Fibroblast of pulmonary artery (primary cell): ENCODE measurements at places on chromosomes 1 and 21.

DNA sequence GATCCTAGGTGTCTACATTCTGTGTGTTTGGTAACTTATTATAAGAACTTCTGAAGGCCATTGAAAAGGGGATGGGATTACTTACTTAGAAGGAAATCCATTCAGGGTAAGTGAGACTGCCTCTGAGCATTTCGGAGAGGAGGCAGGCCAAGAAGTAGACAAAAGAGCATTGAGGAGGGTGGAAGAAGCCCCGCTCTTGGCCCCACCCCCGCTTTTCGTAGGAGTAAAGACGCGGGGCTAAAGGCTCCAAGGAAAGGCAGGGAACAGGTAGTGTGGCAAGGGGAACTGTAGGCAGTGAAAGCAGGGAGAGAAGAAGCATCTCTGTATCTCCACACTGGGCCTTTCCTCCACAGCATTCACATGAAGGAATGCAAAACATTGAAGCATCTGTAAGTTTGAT is 51.8 kb upstream of the GRIK1 start:
- no peak for DNase-seq

DNA sequence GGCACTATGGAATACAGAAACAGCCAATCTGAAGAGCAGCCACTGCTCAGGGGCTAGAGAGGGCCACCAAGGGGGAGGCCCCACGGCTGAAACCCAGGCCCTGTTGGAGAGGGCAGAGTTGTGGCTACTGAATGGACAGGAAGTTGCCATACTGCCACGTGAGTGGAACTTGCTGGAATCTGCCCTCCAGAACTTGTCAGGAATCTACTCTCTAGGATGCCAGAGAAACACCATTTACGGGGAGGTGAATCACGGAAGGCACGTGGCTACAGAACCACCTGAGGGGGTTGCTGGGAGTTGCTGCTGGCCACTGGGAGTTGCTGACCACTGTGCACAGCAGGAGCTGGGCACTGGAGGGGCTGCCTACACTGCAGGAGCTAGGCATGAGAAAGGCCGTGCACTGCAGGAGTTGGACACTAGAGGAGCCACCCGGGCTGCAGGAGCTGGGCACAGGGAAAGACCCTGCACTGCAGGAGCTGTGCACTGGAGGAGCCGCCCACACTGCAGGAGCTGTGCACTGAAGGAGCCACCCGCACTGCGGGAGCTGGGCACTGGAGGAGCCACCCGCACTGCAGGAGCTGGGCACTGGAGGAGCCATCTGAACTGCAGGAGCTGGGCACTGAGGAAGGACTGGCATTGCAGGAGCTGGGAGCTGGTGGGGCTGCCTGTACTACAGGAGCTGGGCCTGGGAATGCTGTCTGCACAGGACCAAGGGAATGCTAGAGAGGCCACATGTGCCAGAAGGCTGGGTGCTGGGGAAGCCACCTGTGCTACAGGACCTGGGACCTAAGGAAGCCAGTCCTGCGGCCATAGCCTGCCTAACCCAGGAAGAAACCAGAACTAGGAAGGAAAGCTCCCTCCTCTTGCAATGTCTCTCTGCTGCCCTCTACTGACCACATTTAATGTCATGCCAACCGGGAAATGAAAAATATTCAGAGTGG is 343.4 kb downstream of the MATN1 start:
- DNase-seq: peak; percentile 76

- no peak for DNase-seq
Measured at GRCh38 chr1:195328681-195329080, 1279.6 kb downstream of the KCNT2 start.

DNA sequence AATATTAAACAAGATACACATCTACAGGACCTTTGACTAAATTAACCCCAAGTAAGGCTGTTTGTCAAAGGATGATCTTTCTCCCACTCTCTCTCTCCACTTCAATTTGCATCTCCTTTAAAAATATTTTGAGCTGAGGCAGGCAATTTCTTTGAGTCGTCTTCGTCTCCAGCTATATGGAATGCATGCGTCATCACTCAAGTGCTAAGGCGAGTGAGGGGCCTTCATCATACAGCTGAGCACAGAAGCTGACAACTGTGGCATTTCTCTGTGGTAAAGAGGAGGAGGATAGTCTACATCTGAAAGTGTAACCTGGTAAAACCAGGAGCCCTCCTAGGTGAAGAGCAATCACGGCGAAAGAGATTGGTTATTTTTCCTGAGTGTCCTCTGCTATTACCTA is 7.6 kb downstream of the EPHX4 start:
- DNase-seq: peak; percentile 16

GRCh38 chr1:111463029-111463683 is 10.6 kb upstream of the C1orf162 start:
- DNase-seq: peak; percentile 38

DNA sequence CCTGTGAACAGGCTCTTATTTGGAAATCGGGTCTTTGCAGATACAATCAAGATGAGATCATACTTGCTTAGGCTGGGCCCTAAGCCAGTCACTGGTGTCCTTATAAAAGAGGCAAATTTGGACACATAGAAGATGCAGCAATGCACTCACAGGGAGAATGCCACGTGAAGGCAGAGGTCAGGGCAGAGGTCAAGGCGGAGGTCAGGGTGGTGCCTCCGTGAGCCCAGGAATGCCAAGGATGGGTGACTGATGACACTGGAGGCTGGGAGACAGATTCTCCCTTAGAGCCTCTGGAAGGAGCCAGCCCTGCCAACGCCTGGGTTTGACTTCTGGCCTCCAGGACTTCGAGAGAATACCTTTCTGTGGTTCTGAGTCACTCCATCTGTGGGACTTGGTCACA is 22.8 kb upstream of the C1orf174 start:
- DNase-seq: no peak

DNA sequence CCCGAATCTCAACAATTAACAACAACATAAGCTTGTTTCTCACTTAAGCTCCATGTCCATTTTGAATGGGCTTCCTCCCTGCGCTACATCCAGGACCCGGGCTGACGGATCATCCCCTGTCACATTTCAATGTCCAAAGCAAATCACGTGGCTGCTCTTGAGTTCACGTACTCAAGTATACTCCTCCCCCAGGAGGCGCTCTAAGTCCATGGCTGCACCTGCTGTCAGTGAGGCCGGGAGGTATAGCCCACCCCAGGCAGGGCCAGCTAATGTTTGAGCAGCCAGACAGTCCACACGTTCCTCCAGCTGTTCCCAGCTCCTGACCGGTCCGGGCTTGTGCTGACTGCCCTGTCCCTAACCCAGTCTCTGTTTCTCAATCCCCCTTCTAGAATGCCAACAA is 220.8 kb downstream of the SLC35F3 start:
- no peak for DNase-seq

GRCh38 chr1:87450136-87450535 is 121.5 kb downstream of the LMO4 start:
- DNase-seq: no peak

- DNase-seq: no peak
Measured at GRCh38 chr1:104746994-104747393, 997.3 kb downstream of the AMY1C start.

DNA sequence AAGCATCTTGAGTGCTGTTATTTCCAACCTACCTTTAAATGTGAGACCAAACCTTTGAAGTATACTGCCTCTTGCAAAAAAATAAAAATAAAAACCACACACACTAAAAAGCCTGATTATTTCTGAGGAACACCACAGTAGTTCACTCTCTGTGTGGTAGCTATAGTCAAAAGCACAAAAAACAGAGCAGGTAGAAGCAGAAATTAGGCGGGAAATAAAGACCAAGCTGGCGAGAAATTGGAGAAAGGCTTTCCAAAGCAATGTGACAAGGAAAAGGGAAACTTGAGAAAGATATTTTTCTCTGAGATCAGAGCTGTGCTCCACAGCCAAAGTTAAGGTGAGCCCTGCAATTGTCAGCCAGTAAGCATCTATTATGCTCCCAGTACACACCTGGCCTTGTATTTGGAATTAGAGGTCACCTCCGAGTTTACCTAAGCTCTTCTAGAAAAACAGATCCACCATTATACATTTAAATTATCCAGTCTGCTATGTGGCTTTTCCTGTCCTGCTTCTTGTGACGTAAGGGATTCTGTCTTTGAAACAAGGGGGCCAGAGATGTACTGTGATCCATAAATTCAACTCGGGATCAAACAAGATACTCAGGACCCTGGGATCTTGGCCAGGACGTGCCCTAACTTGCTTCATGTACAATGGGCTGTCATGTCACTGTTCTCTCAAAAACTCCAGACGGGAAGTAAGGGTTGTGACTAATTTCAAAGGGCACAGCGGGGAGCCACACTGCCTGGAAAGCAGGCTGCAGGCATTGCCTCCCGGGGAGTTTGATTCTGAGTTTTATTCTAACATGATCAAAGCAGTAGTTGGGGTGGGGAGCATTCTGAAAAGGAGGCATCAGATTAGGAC is 39.8 kb upstream of the RAB4A start:
- DNase-seq: peak; percentile 29

DNA sequence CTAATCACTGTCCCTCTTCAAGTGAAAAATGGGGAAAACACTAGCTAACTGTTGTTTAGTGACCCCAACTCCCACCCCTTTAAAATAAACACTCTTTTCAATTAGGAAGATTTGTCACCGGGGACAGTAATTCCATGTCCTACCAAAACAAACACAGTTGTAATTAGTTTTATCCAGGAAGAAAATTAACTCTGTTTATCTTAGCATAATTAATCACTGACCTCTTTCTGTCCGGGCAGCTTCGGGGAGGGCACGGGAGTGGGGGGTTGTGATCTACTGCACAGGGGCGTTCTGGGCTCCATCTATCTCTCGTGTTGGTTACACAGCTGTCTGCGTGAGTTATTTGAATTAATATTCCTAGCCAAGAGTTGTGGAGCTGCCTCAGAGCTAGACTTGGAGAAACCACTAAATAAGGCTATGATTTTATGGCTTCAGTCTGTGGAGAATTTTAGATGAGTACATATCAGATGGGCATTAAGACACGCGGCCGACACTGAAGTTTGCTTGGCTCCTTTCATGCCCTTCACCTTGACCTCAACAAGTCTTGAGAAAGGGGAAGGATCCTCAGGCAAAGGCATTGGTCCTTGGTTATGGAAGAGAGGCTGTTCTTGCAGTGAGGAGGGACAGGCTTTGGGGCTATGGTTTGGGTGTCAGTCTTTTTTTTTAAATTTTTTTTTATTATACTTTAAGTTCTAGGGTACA is 102.0 kb upstream of the TRABD2B start:
- no peak for DNase-seq

GRCh38 chr1:24463776-24464735 is 38.6 kb upstream of the RCAN3 start:
- no peak for DNase-seq

- DNase-seq: no peak
Measured at GRCh38 chr1:77926561-77927357, 38.3 kb downstream of the NEXN start.

- no peak for DNase-seq
Measured at GRCh38 chr1:86154571-86155050, 2.0 kb downstream of the COL24A1 start.

DNA sequence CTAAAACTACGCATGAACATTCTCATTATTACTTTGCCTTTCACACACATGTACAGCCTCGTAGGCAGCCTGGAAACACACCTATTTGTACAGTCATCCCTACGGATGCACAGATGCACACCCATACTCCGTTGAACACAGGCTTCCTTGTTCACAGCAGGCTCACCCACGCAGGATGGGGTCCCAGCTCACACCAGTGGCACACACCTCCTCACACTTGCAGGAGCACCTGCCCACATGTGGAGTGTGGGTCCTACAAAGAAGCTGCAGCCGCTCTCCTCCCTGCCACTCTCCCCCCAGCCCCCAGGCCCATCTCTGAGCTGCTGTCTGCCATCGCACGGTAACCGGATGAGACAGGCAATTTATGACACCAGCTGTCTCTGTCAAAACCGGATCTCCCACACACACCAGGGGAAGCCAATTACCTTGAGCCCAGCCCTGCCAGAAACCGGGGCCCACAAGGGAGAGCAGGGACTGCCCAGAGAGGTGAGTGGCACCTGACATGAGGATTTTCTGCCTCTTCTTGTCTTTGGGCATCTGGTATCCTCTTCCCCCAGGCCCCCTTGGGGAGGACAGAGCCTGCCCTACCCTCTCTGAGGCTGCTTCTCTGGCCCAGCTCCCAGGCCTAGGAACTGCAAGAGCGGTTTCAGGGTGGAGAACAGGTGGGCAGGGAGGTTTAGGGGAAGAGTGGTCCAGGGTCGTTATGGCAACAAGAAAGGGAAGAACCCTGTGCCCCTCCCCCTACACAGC is 175.4 kb downstream of the IGSF21 start:
- no peak for DNase-seq
